Ureter (tissue), 1 donor: ENCODE measurements at places on chromosomes 2 and 18. TPM values are rescaled to one million over a fixed set of nuclear protein-coding genes. Genes with fewer than 3 reads are reported as not detected.

- no peak for DNase-seq
These were observed 211.0 kb downstream of the PIK3C3 start for GRCh38 chr18:42165922-42166513.

GRCh38 chr2:223048519-223048918 lies 3.5 kb upstream of the KCNE4 start:
- no peak for DNase-seq

GRCh38 chr2:37581433-37581832 lies 90.0 kb downstream of the CDC42EP3 start:
- no peak for DNase-seq

DNA sequence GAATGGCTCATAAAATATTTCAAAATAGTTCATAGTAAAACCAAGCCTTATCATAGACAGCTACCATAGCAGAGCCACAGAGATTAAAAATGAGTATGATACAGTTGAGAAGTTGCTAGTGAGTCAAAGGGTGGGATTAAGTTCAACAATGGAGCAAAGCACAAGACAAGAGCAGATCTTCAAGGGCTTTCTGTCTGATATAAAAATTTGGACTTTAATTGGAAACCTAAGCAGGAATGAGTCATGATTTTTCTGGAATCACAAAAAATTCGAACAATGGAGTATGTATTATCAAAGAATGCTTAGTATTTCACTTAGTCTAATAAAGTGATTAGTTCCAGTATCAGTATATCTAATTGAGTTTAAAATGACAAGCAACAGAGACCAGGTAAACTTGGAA lies 487.3 kb upstream of the NETO1 start:
- no peak for DNase-seq

DNA sequence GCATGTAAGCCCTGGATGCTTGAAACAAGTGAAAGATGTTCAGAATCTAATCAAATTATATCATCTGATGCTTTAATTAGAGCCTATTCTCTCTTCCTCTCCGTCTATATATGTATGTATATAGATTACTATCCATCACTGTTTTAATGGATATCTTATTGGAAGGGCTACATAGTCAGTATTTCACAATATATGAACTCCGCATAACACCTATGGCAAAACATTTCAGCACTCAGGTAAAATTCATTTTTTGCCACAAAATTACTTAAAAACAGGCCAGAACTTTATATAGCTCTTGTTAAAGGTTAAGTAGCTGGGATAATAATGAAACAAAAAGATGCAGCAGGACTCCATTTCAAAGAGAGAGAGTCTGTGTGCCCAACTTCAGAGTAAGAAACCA lies 1.2 kb downstream of the PJVK start:
- DNase-seq, result no peak

GRCh38 chr2:134122610-134123009 lies 131.3 kb upstream of the MGAT5 start:
- no peak for DNase-seq

- DNase-seq, result no peak
These were observed 21.7 kb downstream of the GPR35 start for GRCh38 chr2:240646900-240647502.

Gene RFTN2
- 7.0 TPM for total RNA-seq
